ENCODE measurements at places on chromosomes 3 and 15. TPM values are rescaled to one million over a fixed set of nuclear protein-coding genes. Genes with fewer than 3 reads are reported as not detected.

DNA sequence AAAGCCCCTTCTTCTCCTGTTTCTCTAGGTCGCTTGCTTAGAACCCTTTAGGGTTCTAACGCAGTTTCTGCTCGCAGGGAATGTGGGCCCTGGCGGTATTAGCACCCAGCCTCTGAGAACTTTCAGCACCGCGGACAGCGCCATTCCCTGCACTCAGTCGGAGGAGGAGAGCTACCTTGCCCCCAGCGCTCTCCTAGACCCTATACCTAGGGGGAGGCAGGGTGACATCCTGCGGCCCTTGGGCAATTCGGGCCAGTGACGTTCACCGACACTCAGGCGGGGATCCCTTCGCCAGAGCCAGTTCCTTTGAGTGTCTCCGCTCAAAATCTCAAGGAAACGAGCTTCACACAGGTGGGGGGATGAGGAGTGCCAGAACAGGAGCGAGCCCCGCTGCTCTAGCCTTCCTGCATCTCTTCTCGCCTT lies 1.3 kb downstream of the SLC7A14 start:
- peak; percentile 9 for DNase-seq

- no peak for DNase-seq
Observed at GRCh38 chr3:14225421-14225820, 46.8 kb downstream of the LSM3 start.

Gene NPHP3
- polyA plus RNA-seq = not detected

GRCh38 chr3:172159962-172160538 lies 120.7 kb downstream of the FNDC3B start:
- no peak for DNase-seq
